ENCODE measurements at places on chromosomes 4 and X. TPM values are rescaled to one million over a fixed set of nuclear protein-coding genes. Genes with fewer than 3 reads are reported as not detected.

CT45A3 gene
- not detected for total RNA-seq

- H3K4me3 ChIP-seq = no peak overlapping the region
- H3K36me3 ChIP-seq = no peaks in the 10 kb centered on the region
- H3K4me1 ChIP-seq = no peaks in the 10 kb centered on the region
- H3K27me3 ChIP-seq = no peaks in the 10 kb centered on the region
- peak; percentile 68 for DNase-seq
Observed at GRCh38 chrX:23959781-23960180, 52.0 kb downstream of the CXorf58 start.

CDX4 gene
- total RNA-seq = not detected

SLC39A8 gene
- 7.7 TPM for total RNA-seq

DNA sequence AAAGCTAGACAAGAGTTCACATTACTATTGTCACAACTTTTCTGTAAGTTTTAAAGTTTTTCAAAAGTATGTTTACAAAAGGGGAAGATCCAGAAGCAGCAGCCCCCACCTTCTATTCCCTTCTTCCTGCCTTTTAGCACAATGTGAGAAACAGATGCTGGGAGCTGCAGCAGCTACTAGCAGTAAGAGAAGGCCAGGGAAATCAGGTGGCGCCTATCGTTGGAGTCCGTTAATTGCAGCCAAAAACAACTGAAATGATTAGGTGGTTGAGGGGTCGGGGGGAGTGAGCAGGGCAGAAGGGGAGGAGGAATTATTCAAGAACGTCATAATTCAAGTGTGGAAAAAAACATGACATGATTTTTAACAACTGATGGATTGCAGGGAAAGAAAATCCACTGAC is 27.4 kb downstream of the FRYL start:
- peaks cover 19% of the 10 kb centered on the region for H3K4me1 ChIP-seq
- no peak overlapping the region for H3K4me3 ChIP-seq
- no peaks in the 10 kb centered on the region for H3K27me3 ChIP-seq
- no peak overlapping the region for H3K27ac ChIP-seq

TCEAL5 gene
- total RNA-seq = not detected

DNA sequence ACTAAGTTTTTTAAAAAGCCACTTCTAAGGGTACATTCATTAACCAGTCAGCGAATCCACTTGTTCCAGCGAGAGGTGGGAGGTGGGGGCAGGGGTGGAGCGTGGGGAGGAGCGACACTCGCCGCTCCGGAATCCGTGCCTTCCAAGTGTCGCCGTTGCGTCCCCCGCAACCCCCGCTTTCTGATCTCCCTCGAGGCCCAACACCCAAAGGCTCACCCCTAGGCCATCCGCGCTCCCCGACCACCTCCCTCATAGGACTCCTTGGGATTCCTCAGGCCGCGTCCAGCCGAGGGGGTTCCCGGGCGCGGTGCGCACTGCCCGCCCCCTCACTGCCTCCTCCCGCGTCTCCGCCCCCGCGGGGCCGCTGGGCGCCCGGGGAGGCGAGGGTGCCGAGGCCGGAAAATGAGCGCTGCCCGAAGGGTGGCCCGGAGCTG is 108.1 kb upstream of the STOX2 start:
- DNase-seq = no peak
- H3K4me1 ChIP-seq = no peaks in the 10 kb centered on the region
- H3K27me3 ChIP-seq = peaks cover 38% of the 10 kb centered on the region
- H3K36me3 ChIP-seq = no peaks in the 10 kb centered on the region
- H3K27ac ChIP-seq = no peak overlapping the region

- H3K27me3 ChIP-seq = no peaks in the 10 kb centered on the region
- H3K4me3 ChIP-seq = no peak overlapping the region
- H3K36me3 ChIP-seq = no peaks in the 10 kb centered on the region
- no peak overlapping the region for H3K27ac ChIP-seq
Observed at GRCh38 chr4:8762356-8762755, 109.3 kb downstream of the HMX1 start.

ZCCHC18 gene
- total RNA-seq = 1.4 TPM

TRPC3 gene
- 0.14 TPM for total RNA-seq

DNA sequence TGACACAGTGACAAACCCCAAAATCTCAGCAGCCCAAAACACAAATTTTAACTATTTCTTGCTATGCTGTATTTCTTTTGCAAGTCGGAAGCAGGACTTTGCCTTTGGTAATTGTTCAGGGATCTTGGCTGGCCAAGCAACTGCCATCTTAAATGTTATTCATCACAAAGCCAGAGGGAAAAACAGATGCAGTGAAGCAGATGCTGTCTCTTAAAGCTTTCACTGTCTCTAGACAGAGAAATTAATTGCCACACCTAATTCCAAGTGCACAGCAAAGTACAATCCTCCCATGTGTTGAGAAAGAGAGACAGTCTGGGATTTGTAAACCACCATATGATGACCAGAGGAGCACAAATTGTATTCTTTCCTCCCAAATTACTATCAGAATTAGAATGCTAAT is 30.0 kb upstream of the GALNT7 start:
- H3K4me1 ChIP-seq = no peaks in the 10 kb centered on the region
- H3K4me3 ChIP-seq = no peak overlapping the region
- no peak for DNase-seq
- H3K36me3 ChIP-seq = no peaks in the 10 kb centered on the region

DNA sequence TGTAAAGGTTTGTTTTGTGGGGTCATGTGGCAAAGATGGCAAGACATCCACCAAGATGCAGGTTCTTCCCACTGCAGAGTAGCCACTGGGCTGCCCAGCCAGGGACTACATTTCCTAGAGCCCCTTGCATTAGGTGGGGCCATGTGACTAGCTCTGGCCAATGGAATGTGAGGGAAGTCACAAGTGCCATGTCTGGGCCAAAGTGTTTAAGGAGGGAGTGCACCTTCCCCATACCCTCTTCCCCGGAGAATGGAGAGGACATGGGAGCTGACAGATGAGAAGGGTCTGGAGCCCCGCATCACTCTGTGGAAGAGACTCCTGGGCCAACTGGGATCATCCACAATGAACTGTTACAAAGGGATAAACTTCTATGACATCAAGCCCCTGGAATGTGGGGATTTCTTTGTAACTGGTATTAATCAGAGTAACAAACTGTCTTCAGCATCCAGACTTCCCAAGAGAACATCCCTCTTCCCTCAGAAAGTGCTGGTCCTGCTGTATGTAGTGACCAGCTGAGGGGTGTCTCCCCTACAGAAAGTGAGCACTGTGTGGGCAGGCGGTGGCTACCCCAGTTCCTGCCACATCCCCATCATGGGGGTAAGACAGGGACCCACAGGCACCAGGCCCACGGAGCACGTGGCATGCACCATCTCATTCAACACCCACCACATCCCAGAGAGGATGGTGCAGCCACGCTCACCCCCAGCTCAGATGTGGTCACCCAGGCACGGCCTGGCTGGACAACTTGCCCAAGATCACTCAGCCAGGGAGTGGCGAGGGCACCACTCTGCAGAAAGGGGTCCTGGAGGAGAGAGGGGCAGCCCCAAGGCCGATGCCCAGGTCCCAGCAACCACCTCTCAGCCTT is 10.9 kb downstream of the PPP2R2C start:
- no peak overlapping the region for H3K4me3 ChIP-seq
- peaks cover 6% of the 10 kb centered on the region for H3K27me3 ChIP-seq
- H3K36me3 ChIP-seq = no peaks in the 10 kb centered on the region
- DNase-seq = peak; percentile 7
- H3K4me1 ChIP-seq = no peaks in the 10 kb centered on the region

DNA sequence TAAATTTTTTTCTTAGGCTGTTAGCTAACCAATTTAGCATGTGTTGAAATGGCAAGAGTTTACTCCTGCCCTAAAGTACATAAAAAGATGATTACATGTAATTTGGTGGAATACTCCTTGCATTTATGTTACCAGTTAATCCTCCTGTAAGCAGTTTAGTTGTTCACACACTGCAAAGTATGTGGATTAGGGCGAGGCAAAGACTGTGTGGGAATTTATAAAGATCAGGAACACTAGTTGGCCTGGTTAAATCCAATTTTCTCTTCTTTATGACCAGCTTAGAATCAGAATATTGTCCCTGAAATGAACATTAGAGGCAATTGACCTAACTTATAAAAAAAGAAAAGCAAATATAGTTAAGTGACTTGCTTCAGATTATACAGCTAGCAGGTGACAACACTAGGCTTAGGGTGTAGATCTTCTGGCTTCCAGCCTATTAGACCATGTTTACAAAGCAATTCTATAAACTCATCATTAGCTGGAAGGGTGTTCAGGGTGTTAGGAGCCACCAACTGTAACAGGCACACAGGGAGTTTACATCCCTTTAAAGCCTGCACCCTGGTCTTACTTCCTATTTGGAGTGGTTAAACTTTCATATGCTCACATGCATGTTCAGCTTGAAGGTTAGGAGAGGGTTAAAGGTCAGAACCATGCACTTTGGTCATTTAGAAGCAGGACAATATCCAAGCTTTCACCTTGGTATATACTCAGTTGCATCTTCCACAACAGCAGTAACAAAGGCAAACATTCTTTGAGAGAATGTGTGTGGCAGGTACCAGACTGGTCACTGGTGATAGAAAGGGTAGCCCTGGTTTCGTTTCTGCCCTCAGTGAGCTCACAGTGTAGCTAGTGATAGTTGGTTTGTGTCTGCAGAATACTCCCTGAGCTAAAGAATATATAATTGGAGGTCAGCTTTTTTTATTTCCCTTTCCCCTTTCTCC is 72.6 kb downstream of the GC start:
- H3K27me3 ChIP-seq = no peaks in the 10 kb centered on the region
- no peak overlapping the region for H3K27ac ChIP-seq
- no peaks in the 10 kb centered on the region for H3K36me3 ChIP-seq

NWD2 gene
- not detected for total RNA-seq

SAT1 gene
- total RNA-seq = 318 TPM

- H3K27me3 ChIP-seq = no peaks in the 10 kb centered on the region
- no peaks in the 10 kb centered on the region for H3K4me1 ChIP-seq
- H3K27ac ChIP-seq = no peak overlapping the region
Observed at GRCh38 chrX:77561372-77561771, 114.2 kb downstream of the FGF16 start.

GRCh38 chrX:1521459-1521956 is 15.5 kb downstream of the P2RY8 start:
- DNase-seq = no peak
- H3K36me3 ChIP-seq = no peaks in the 10 kb centered on the region
- no peak overlapping the region for H3K27ac ChIP-seq
- no peaks in the 10 kb centered on the region for H3K27me3 ChIP-seq
- H3K4me3 ChIP-seq = no peak overlapping the region
- H3K4me1 ChIP-seq = no peaks in the 10 kb centered on the region

FMR1NB gene
- not detected for total RNA-seq

RTL3 gene
- total RNA-seq = not detected

- H3K4me3 ChIP-seq = no peak overlapping the region
- DNase-seq = no peak
- H3K27me3 ChIP-seq = no peaks in the 10 kb centered on the region
Observed at GRCh38 chr4:47167081-47168035, 136.0 kb downstream of the GABRB1 start.

SSX4 gene
- total RNA-seq = not detected

CTAG1A gene
- total RNA-seq = not detected

DNA sequence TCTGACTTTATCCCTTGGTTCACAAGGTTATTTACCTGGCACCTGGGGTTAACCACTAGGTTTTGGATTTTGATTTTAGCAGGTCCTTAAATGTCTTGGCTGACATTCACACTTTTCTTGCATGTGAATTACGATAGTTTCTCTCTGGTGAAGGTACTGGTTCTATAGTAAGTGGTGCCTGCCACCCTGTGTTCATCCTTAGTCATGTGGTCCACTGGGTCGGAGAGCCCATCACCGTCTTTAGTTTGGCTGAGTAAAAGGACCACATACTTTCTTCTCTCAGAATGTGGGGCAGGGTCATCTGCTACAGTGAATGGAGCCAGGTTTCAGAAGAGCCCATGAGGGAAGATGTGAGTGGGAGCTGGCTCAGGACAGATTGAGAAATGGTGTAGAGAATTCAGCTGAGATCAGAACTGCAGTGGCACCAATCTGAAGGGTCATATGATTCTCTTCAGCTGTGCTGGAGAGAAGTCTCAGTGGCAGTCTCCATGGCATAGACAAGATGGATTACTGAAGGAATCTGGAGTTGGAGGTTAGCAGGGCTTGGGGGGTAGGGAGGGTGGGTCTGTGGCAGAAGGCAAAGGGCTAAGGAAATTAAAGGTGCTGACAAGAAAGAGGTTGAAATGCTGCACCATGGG is 310.4 kb downstream of the GPAT3 start:
- H3K4me3 ChIP-seq = no peak overlapping the region
- H3K27me3 ChIP-seq = no peaks in the 10 kb centered on the region
- H3K4me1 ChIP-seq = no peaks in the 10 kb centered on the region

GAGE13 gene
- total RNA-seq = not detected

Data from adrenal gland (tissue), 19 donors.